Stimulated activated CD4-positive, alpha-beta T cell treated with anti-CD3 and anti-CD28 coated beads, Interleukin-1b, Interleukin-23, amount 100 ng/mL, for 1 hour (primary cell): ENCODE measurements at places on chromosomes 1 and 21.

- no peak for DNase-seq
Measured at GRCh38 chr1:99369154-99369553, 104.9 kb downstream of the PLPPR4 start.

GRCh38 chr21:32523988-32524719 is 61.2 kb downstream of the TCP10L start:
- DNase-seq: no peak

DNA sequence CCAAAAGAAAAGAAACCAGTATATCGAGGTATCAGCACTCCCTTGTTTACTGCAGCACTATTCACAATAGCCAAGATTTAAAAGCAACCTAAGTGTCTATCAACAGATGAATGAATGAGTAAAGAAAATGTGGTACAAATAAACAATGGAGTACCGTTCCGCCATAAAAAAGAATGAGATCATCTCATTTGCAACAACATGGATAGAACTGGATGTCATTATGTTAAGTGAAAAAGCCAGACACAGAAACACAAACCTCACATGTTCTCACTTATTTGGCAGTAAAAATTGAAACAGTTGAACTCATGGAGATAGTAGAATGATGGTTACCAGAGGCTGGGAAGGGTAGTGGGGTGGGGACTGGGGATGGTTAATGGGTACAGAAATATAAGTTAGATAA is 4.3 kb upstream of the GNG5 start:
- DNase-seq: no peak

GRCh38 chr1:207067185-207067584 is 14.1 kb downstream of the PFKFB2 start:
- DNase-seq: no peak

DNA sequence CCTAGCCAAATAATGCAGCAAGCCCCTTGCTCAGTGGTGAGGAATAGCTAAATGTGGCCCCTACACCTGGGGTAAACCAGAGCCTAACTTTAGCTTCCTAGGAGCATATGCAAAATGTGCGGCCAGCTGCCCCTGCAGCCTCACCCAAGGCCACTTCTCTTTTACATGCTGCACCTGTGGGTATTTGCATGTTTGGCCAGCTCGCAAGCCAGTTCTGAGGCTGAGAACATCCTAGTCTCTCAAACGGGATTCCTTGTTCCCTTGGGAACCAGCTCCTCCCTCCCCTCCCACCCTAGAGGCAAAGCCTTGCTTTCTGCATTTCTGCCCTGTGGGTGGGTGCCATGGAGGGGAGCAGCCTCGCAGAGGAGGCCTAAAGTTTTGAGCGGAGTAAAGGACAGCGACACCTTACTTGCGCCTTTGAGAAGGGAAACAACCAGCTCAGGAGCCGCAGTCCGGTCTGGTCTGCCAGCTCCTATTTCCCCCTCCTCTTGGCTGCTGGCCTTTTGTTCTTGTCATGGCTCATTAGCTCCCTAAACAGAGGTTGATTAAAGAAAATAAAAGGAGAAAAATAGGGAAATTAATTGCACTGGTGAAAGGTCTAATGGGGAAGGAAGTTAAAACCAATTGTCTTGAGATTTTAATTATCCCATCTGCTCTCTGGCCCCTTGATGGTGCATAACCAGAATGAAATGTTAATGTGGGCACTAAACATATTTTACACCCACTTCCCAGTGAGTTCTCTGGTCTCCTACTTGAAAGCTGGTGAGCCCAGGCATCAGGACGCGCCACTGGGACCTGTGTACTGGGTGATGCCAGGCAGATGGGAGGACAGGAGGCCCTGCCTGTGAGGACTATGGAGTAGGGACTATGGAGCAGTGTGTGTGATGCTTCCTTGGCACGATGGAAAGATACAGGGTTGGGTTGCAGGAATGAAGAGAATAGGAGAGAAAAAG is 68.7 kb downstream of the TEX35 start:
- DNase-seq: no peak

DNA sequence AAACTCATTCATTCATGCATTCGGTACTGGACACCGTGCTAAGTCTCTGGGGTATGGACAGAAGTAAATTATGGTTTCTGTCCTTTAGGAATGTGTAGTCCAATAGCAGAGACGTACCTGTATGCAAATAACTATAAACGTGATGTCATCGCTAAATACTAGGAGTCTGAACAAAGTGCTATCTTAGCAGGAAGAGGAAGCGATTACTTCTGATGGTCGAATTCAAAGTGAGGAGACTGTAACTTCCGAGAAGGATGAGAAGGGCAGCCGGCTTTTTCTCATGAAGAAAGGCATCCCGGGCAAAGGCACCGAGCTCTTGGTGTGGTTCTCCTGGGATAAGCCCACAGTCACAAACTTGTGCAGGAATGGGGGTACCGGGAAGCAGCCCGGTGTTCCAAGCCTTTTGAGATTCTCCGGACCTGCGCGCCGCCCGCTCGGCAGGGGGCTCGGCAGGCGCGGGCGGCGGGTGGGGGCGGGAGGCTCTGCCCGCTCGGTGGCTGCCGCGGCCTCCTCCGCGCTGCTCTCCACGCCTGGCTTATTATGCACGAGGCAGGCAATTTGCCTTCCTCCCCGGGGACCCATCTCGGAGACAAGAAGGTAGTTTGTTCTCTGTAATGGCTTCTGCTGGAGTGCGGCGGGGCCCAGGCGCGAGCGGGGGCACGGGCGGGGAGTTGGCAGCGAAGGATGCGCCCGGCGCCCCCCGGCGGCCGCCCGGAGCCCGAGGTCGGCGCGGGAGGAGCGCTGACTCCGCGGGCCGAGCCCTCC is 67.5 kb upstream of the CD1D start:
- no peak for DNase-seq

- no peak for DNase-seq
Measured at GRCh38 chr1:84802567-84803232, 90.3 kb downstream of the LPAR3 start.

DNA sequence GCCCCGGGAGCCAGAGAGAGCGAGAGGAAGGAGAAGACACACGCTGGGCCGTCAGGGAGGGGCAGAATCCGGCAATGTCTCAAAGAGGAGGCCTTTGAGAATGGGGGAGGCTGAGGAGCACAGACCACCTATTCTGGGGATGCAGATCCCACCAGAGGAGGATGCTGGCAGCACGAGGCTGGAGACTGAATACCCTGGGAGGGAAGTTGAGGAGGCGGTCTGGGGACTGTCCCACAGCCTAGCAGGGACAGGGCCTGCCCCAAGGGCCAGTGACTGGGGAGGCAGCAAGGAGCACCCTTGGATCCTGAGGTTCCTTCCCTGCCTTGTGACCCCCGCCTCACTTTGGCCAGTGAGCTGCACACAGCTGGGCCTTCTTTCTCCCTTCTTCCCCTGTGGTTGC is 49.2 kb downstream of the SLC37A1 start:
- DNase-seq: no peak

GRCh38 chr1:56978819-56979218 is 13.0 kb upstream of the C8B start:
- no peak for DNase-seq

DNA sequence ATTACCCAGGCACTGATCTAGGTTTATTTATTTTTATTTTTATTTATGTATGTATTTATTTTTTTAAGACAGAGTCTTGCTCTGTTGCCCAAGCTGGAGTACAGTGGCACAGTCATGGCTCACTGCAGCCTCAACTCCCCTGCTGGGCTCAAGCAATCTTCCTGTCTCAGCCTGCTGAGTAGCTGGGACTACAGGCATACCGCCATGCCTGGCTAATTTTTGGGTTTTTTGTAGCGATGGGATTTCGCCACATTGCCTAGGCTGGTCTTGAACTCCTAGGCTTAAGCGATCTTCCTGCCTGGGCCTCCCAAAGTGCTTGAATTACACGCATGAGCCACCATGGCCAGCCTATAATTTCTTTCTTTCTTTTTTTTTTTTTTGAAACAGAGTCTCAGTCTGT is 9.4 kb downstream of the PHACTR4 start:
- DNase-seq: no peak

DNA sequence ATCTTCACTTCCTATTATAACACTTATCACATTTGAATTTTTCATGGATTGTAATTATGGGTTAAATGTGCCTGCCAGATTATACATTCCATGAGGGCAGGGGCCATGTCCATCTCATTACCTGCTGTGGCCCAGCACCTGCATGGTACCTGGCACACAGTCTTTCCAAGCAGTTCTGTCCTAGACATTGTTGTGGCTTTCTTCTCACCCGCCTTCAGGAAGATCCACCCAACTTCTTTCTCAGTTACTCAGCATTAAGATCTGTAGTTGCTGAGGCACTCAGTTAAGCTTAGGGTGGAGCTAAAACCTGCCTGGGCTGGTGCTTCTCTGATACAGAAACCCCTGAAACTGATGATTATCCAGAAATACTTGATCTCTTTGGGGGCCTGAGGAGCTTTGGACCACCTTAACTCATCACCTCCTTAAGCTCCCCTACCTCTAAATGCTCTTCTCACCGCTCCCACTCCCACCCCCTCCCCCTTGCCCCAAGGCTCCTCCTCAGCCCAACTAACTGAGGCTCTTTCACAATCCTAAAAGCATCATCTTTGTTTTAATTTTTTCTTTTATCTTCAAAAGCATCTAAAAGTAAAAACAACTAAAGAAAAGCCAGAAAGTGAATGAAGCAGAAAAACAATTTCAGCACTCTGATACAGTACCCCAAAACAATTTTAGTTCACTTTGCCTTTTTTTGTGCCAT is 190.6 kb downstream of the FGGY start:
- no peak for DNase-seq

DNA sequence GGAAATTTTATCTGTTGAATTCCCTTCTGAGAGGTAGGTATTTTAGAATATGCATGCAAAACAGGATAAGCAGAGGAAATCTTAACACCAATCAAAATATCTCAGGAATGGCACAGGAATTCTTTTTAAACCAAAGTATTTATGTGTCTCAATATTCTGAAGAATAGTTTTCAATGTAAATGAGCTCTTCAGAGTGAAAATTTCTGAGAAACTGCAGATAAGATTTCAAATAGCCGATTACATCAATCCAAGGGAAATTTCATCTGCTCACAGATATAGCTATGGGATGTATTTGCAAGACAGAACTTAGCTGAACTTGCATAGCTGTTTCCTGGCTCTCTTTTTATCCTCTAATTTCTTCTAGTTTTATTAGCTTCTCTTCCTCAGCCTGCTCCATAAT is 209.5 kb downstream of the GRIK1 start:
- no peak for DNase-seq

DNA sequence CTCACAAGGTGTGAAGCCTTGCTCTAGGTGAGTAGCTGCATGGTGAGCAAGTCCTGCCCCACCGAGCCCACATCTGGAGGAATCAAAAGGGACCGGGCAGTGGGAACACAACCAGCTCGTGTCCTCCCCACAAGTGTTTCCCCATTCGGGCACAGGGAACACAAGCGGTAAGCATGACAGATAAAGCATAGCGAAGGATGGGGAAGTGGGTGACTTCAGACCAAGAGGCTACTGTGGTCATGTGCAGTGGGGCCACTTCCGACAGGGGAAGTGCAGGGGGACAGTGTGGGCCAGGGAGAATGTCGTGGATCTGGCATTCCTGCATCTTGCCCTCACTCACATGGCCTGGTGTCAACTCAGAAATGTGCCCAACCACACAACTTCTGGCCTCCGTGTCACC is 306.2 kb downstream of the FAM72C start:
- no peak for DNase-seq

DNA sequence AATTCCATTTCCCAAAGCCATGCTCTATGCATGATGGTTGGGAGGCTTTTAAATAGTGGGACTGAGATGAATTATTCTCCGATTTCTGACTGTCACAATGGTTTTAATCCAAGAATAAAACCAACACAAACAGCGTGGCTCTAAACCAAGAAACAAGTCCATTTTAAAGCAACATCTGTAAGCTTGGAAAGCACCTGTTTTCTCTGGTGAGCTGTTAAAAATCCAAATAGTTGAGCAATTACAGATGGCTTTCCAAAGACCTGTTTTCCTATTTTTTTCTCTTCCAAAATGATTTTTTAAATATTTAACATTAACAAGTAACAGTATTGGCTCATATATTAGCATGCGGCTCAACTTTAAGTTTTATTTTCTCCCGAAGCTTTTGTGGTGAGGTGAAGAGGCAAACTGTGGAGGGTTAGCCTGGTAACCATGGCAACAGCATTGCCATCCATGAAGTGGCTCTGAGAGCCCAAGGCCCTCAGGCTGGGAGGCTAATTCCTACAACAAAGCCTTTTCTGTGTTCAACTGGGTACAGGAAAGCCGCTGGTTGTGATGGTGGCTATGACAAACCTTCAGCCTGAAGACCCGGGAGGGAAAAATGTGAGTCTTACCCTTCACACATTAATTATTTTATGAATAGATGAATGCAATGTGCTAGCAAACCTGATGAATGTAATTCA is 56.7 kb upstream of the B3GALT5 start:
- DNase-seq: no peak

DNA sequence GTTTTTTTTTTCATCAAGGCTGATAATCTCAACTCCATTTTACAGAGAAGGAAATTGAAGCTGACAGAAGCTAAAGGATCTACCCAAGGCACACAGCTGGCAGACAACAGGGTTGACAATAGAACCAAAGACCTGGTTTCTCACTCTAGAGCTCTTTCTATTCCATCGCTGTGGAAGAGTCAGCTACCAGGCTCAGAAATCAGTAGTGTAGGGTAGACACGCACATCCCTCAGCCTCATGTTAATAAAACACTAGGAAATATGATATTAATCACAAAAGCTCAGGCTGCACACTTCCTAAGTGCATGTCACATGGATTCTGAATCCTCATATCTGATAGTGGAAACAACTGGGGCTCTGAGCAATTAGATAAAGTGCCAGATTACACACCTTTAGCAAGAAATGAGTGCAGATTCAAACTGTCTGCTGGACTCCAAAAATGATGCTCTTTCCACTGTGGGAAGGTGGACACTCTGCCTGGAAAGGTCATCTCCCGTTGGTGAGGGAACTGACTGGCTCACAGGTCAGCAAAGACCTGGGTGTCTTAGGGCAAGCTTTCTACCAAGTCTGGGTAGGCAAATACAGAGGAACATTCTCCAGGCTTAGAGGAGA is 139.1 kb downstream of the TGFBR3 start:
- DNase-seq: no peak

DNA sequence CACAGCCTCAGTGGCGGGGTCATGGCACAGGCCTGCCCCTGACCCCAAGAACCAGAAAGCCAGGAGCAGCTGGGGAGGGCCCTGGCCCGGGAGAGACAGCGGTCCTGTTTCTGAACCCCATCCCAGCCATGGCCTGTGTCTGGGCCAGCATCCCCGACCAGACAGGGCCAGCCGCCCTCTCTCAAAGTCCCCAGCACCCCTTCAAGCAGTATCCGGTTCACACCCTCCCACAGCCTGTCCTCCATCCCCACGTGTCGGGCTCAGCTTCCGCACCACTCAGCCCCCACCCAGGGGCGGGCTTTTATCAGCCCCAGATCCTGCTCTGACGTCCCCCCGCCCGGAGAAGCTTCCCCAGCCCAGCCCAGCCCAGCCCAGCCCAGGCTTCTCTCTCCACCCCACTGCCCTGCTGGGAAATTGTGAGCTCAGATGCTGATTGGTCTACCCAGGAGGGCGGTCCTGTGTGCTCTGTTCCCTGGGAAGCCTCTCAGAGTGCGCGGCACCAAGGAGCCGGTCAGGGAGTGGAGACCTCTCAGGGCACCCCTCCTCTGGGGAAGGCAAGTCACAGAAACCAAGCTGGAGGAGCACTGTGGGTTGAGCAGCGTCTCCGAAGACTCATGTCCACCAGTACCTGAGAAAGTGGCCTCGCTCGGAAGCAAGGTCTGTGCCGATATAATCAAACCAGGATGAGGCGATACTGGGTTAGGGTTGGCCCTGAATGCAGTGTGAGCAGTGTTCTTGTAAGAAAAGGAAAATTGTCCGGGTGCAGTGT is 4.7 kb upstream of the FAAP20 start:
- DNase-seq: peak; percentile 57
